ENCODE measurements at places on chromosomes 7 and 10. TPM values are rescaled to one million over a fixed set of nuclear protein-coding genes. Genes with fewer than 3 reads are reported as not detected.

- no peak for DNase-seq
- no peak overlapping the region for H3K27ac ChIP-seq
- no peak overlapping the region for H3K4me3 ChIP-seq
- H3K4me1 ChIP-seq, result no peaks in the 10 kb centered on the region
- H3K27me3 ChIP-seq, result no peaks in the 10 kb centered on the region
These were observed 4.5 kb upstream of the MGAM start for GRCh38 chr7:141991140-141991539.

DNA sequence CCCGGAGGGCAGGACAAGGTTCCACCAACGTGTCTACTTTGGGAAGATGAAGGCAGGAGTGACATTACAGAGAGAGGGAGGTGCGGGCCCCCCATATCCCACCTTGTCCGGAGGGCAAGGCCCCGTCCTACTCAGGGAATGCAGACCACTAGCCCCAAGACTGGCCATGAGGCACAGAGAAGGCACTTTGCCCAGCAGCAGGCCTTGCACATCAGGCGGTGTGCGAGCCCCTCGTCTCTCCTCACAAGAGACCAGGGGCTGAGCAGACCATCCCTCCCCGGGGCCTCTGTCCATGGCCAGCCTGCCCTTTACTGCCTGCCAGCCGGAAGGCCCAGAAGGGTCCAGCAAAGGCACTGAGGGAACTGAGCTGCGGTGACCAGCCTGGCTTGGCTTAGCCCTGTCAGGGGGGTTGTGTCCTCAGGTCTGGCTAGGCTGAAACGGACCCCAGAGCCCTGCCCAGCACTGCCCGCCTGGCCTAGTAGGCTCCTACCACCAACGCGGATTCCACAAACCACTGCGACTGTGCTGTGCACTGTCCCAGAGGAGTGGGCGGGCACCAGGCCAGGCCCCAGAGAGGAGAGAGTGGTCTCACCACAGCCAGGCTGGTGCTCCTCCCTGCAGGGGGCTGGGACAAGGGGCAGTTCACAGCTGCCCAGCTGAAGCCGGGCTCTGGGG lies 16.7 kb downstream of the CAMK2B start:
- DNase-seq, result no peak
- peaks cover 8% of the 10 kb centered on the region for H3K27me3 ChIP-seq
- H3K4me3 ChIP-seq, result no peak overlapping the region
- H3K36me3 ChIP-seq, result no peaks in the 10 kb centered on the region
- no peak overlapping the region for H3K27ac ChIP-seq

GRCh38 chr10:45627412-45628048 lies 45.0 kb downstream of the ZFAND4 start:
- DNase-seq, result no peak
- H3K27me3 ChIP-seq, result no peaks in the 10 kb centered on the region
- no peak overlapping the region for H3K27ac ChIP-seq
- no peak overlapping the region for H3K4me3 ChIP-seq
- H3K4me1 ChIP-seq, result no peaks in the 10 kb centered on the region
- H3K36me3 ChIP-seq, result no peaks in the 10 kb centered on the region

GRCh38 chr10:126609566-126609965 lies 60.9 kb downstream of the C10orf90 start:
- H3K4me3 ChIP-seq, result no peak overlapping the region
- H3K27ac ChIP-seq, result no peak overlapping the region
- DNase-seq, result no peak

DNA sequence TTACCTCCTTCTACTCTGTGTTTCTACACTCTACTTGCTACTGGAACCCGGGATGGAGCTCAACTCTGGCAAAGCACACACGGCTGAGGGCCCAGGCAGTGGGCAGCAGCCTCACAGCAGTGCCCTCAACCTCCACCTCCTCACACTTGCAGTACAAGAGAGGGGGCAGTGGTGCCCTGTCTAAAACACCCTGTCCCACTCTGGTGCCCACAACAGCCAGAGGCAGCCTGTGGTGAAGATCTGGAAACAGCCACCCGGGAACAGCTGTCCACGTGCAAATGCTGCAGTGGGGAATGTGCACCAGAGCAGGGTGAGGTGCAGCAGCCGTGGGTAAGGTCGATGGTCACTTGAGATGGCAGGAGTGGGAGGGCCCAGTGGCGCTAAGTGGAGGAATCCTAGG lies 13.7 kb downstream of the MAT1A start:
- H3K4me3 ChIP-seq, result no peak overlapping the region
- no peak for DNase-seq
- no peaks in the 10 kb centered on the region for H3K27me3 ChIP-seq

- H3K4me1 ChIP-seq, result no peaks in the 10 kb centered on the region
- no peak overlapping the region for H3K4me3 ChIP-seq
- H3K27ac ChIP-seq, result no peak overlapping the region
- no peaks in the 10 kb centered on the region for H3K36me3 ChIP-seq
- H3K27me3 ChIP-seq, result no peaks in the 10 kb centered on the region
These were observed 760.2 kb downstream of the GRID1 start for GRCh38 chr10:85606401-85606800.

DNA sequence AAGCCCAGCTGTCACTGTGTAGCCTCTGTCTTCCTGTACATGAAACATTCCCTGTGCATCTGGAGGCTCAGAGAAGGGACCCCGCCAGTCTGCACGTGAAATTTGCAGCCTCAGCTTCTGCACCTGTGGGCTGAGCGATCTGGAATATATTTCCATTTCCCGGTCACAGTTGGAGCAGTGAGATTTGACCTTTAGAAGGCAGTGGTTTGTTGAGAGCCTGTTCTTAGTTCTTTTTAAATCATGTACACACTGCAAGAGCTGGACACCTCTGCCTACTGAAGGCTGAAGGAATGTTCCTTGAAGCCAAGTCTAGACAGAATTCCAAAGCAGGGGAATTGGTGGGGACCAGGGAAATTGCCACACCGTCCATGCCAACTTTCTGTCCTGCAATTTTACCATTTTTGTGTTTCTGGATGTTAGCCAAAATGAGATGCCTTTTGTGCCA lies 706.6 kb downstream of the INHBA start:
- H3K27me3 ChIP-seq, result no peaks in the 10 kb centered on the region
- no peak for DNase-seq
- no peaks in the 10 kb centered on the region for H3K4me1 ChIP-seq
- no peak overlapping the region for H3K4me3 ChIP-seq

- H3K4me1 ChIP-seq, result no peaks in the 10 kb centered on the region
- H3K27me3 ChIP-seq, result no peaks in the 10 kb centered on the region
- no peak overlapping the region for H3K4me3 ChIP-seq
These were observed 27.9 kb upstream of the WDR11 start for GRCh38 chr10:120823266-120823665.

- no peaks in the 10 kb centered on the region for H3K4me1 ChIP-seq
- H3K27me3 ChIP-seq, result peaks cover 1% of the 10 kb centered on the region
- no peak for DNase-seq
- H3K36me3 ChIP-seq, result no peaks in the 10 kb centered on the region
These were observed 10.5 kb upstream of the ADAMTS14 start for GRCh38 chr10:70661623-70662361.

DNA sequence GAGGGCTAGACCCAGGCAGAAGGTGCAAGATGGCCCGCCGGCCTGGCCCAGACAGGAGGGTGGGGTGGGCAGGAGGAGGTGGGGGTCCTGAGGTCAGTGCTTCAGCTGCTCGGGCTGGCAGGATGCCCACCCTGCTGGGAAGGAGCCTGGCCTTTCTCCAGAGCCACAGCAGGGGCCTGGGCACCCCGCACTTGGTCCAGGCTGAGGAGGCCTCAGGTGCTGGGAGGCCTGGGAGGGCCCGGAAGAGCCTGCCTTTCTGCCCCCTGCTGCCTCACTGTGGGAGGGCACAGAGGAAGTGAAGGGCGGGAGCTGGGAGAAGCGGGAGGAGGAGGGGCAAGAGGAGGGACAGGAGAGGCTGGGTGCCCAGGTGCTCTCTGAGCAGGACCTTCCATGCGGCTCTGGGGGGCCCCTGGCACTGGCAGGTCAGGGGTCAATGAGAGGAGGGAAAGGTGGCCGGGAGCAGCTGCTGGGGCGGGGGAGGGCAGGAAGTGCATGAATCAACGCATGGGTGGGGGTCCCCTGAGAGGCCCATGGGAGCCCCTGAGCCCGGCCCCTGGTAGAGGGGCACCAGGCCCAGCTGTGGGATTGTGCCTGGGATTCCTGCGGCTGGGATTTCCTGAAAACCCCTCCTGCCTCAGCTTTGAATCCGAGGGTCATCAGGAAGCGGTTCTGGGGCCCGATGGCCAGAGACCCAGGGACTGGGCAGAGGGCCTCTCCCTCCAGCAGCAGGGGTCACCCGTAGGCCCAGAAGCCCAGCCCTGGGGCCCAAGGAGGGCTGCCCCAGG lies 49.9 kb downstream of the PWWP2B start:
- H3K36me3 ChIP-seq, result no peaks in the 10 kb centered on the region
- no peak overlapping the region for H3K27ac ChIP-seq
- no peak for DNase-seq
- H3K27me3 ChIP-seq, result no peaks in the 10 kb centered on the region

GRCh38 chr10:53223851-53224250 lies 451.3 kb upstream of the MBL2 start:
- no peak overlapping the region for H3K4me3 ChIP-seq
- H3K27me3 ChIP-seq, result no peaks in the 10 kb centered on the region
- DNase-seq, result peak; percentile 36
- peaks cover 10% of the 10 kb centered on the region for H3K36me3 ChIP-seq
- no peak overlapping the region for H3K27ac ChIP-seq

- no peaks in the 10 kb centered on the region for H3K27me3 ChIP-seq
- no peaks in the 10 kb centered on the region for H3K36me3 ChIP-seq
- H3K4me1 ChIP-seq, result no peaks in the 10 kb centered on the region
- no peak overlapping the region for H3K4me3 ChIP-seq
- DNase-seq, result no peak
These were observed 721.5 kb downstream of the GRID1 start for GRCh38 chr10:85645053-85645452.

GRCh38 chr10:6208799-6209235 lies 6.1 kb downstream of the PFKFB3 start:
- no peak overlapping the region for H3K4me3 ChIP-seq
- DNase-seq, result peak; percentile 26
- peaks cover 16% of the 10 kb centered on the region for H3K36me3 ChIP-seq
- H3K27ac ChIP-seq, result no peak overlapping the region
- H3K4me1 ChIP-seq, result no peaks in the 10 kb centered on the region

DNA sequence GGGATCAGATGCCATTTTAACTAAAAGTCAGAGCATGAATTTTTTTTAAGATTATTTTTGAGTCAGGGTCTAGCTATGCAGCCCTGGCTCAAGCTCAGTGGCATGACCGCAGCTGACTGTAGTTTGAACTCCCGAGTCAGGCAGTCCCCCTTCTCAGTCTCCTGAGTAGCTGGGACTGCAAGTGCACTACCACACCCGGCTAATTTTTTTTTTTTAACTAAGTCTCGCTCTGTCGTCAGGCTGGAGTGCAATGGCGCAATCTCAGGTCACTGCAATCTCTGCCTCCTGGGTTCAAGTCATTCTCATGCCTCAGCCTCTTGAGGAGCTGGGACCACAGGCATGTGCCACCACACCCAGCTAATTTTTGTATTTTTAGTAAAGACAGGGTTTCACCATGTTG lies 7.8 kb downstream of the TAS2R41 start:
- no peaks in the 10 kb centered on the region for H3K4me1 ChIP-seq
- no peaks in the 10 kb centered on the region for H3K36me3 ChIP-seq
- H3K27me3 ChIP-seq, result no peaks in the 10 kb centered on the region
- no peak for DNase-seq

- peak; percentile 28 for DNase-seq
- peaks cover 5% of the 10 kb centered on the region for H3K36me3 ChIP-seq
- H3K27me3 ChIP-seq, result peaks cover 33% of the 10 kb centered on the region
These were observed 5.3 kb downstream of the FGF8 start for GRCh38 chr10:101770331-101771215.

GRCh38 chr10:114523876-114524275 lies 119.6 kb upstream of the AFAP1L2 start:
- H3K36me3 ChIP-seq, result peaks cover 2% of the 10 kb centered on the region
- H3K4me3 ChIP-seq, result no peak overlapping the region
- H3K27me3 ChIP-seq, result no peaks in the 10 kb centered on the region
- no peak overlapping the region for H3K27ac ChIP-seq
- DNase-seq, result no peak

- peak overlapping the region; percentile 60 for H3K27ac ChIP-seq
- DNase-seq, result peak; percentile 91
- no peaks in the 10 kb centered on the region for H3K4me1 ChIP-seq
- H3K4me3 ChIP-seq, result peak overlapping the region; percentile 56
These were observed 27.5 kb downstream of the PVRIG start for GRCh38 chr7:100247152-100247757.

GRCh38 chr10:43653746-43654145 lies 5.1 kb upstream of the ZNF32 start:
- no peaks in the 10 kb centered on the region for H3K4me1 ChIP-seq
- H3K36me3 ChIP-seq, result no peaks in the 10 kb centered on the region
- peaks cover 4% of the 10 kb centered on the region for H3K27me3 ChIP-seq
- H3K27ac ChIP-seq, result no peak overlapping the region

DNA sequence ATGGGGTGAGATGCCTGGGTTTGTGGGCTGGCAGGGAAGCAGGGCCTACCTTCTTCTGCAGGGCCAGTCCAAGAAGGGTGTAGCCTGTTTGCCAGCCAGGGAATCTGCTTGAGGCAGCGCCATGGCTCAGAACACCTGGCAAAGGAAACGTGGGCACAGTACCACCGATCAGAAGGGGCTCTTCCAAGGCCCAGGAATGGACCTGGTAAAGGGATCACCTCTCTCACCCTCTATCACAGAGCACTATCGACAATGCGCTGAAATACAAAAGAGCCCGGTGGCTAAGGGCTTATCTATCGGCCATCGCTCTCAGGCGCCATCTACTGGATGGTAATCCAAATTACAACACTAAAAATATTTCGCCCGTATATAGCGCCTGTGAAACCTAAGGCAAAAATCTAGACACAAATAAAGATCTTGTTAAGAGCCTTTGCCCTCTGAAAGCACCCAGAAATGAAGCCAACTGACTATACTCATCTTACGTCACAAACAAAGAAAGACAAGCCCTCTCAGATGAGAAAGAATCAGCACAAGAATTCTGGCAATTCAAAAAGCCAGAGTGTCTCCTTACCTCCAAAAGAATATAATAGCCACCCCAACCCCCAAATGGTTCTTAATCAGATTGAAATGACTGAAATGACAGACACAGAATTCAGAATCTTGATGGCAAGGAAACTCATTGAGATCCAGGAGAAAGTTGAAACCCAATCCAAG lies 217.8 kb upstream of the HPS1 start:
- DNase-seq, result peak; percentile 60
- no peaks in the 10 kb centered on the region for H3K4me1 ChIP-seq
- no peak overlapping the region for H3K27ac ChIP-seq
- peaks cover 34% of the 10 kb centered on the region for H3K36me3 ChIP-seq
- H3K27me3 ChIP-seq, result no peaks in the 10 kb centered on the region

DNA sequence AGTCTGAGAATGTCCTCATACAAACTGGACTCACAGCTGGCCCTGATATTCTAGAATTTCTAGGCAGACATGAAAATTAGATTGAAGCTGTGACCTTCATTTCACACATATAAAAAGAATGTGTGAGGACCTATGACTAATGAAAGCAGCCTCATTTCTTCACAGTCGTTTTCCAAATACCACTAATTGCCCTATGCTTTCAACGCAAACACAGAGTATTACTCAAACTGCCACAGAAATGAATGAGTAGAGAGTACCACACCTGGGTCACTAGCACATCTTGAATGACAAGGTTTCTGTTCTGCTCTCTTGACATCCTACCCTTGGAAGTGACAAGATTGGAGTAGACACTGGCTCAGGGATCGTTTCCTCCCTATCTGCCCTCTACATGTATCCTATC lies 142.4 kb downstream of the C1GALT1 start:
- H3K4me3 ChIP-seq, result no peak overlapping the region
- no peaks in the 10 kb centered on the region for H3K4me1 ChIP-seq
- no peaks in the 10 kb centered on the region for H3K36me3 ChIP-seq
- DNase-seq, result no peak

Gene NEURL1
- total RNA-seq, result 1.2 TPM

Gene OPN1SW
- total RNA-seq, result not detected

Gene GOLGA7B
- 0.04 TPM for total RNA-seq

Gene FAM25G
- total RNA-seq, result not detected

Gene UNCX
- not detected for total RNA-seq

Gene PROSER2
- total RNA-seq, result 13.7 TPM

Gene ASB10
- total RNA-seq, result not detected

Gene TUBB8
- 0.57 TPM for total RNA-seq

Gene SPDYE18
- total RNA-seq, result not detected

Gene OR2A1
- total RNA-seq, result not detected
